ENCODE measurements at places on chromosomes 6 and 20. TPM values are rescaled to one million over a fixed set of nuclear protein-coding genes. Genes with fewer than 3 reads are reported as not detected.

GRCh38 chr6:167207527-167207926 is 49.7 kb upstream of the GPR31 start:
- no peak for DNase-seq

DNA sequence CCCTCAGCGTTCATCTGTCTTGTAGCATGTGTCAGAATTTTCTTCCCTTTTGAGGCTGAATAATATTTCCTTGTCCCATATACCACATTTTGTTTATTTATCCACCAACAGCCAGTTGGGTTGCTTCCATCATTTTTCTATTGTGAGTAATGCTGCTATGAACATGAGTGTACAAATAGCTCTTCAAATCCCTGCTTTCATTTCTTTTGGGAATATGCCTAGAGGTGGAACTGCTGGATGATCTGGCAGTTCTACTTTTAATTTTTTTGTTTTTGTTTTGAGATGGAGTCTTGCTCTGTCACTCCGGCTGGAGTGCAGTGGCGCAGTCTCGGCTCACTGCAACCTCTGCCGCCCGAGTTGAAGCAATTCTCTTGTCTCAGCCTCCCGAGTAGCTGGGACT is 64.7 kb downstream of the SASH1 start:
- no peak for DNase-seq

Gene KCNK5
- 0.44 TPM for total RNA-seq

DNA sequence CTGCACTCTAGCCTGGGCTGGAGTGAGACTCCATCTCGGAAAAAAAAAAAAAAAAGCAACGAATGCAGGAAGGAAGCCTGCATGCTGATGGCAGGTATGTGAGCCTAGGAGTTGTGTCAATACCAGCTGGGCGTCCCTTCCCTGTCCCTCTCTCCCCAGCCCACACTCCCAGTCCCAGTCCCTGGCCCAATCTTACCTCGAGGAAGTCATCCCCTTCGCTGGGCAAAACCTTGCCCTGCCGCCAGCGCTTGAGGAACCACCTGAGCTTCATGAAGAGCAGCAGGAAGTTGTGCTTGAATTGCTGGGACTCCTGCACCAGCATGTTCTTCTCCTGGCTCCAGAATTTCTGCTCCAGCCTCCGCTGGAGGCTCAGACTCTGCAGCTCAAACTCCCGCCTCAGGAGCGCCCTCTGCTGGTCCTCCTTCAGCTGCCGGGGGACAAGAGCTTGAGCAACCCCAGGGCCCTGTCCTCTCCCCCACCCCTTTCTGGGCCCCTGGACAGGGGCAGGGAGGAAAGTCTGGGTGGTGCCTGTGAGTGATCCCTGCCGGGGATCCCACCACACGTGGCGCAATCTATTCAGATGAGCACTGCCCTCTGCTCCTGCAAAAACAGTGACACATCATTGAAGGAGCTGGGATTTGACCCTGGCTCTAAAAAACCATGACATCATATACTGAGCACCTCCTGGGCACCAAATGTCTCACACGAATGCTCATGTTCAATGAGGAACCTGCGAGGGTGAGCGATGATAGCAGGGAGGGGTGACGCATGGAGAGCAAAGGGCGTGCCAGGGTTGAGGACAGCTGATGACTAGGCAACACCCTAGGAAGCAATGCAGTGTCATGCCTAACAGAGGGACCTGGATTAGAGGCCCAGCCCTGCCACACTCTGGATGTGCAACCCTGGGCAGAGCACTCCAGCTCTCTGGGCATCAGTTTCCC is 35.0 kb upstream of the DSN1 start:
- DNase-seq: peak; percentile 52

Gene CDS2
- total RNA-seq: 65.4 TPM

Gene PACSIN1
- total RNA-seq: 10.9 TPM

Gene CENPQ
- 3.0 TPM for total RNA-seq

- no peak for DNase-seq
Measured at GRCh38 chr20:44204156-44204831, 6.3 kb downstream of the OSER1 start.

Gene SYCP2
- 1.7 TPM for total RNA-seq
